ENCODE measurements at places on chromosomes 12 and 14.
A peak's percentile ranks its signal among the peaks of the same experiment; 100 is the strongest.

GRCh38 chr12:48996794-48997718 is 2.1 kb downstream of the DDN start:
- peak; percentile 60 for DNase-seq

- DNase-seq: no peak
These were observed 1922.3 kb upstream of the FLRT2 start for GRCh38 chr14:83607682-83608081.

GRCh38 chr14:96039633-96040311 is 610 bp downstream of the C14orf132 start:
- no peak for DNase-seq

DNA sequence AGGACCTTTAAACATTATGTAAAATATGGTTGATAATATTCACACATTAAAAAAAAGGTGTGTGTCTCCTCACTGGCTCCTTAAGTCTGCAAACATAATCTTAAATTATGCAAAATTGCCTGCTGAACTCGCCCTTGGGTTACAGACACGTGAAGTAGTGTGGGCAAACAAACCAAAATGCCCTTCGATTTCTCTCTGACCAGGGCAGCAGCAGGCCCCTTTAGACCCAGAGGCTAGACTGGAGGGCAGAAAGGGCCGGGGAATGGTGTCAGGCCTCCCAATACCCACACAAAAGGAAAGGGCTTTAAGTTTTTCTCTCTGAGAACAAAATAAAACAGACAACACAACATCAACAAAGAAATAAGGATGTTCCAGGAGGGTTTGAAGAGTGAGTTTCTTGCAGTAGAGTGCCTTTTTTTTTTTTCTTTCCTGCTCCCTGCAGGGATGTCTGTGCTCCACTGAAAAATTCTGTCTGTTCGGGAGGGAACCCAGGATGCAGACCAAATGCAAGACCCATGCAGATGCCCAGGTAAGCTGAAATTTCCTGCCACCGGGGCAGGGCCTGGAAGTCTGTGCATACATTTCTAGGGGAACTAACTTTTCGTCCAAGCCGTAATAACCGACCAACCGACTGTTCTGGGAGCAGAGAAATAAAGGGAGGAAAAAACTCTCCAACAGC is 1.7 kb downstream of the TBX3 start:
- no peak for DNase-seq

DNA sequence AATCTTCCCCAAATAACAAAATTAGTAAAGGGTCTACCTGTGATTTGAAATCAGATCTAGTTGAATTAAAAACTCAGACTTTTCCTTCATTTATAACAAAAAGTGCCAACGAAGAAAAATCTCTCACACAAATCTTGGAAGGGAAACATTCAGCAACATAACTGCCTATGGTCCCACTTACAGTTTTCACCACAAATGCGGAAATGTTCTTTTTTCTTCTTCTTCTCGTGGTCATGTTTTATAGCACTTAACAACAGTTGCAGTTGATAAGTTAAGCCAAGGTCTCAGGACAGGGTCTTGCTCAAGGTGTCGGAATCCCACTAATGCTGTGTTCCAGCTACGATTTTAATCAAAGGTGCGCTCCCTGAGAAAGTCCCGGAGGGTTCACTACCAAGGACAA is 10.1 kb downstream of the RNASE6 start:
- DNase-seq: no peak

- DNase-seq: no peak
These were observed 16.5 kb downstream of the TMEM30B start for GRCh38 chr14:61264651-61265050.

DNA sequence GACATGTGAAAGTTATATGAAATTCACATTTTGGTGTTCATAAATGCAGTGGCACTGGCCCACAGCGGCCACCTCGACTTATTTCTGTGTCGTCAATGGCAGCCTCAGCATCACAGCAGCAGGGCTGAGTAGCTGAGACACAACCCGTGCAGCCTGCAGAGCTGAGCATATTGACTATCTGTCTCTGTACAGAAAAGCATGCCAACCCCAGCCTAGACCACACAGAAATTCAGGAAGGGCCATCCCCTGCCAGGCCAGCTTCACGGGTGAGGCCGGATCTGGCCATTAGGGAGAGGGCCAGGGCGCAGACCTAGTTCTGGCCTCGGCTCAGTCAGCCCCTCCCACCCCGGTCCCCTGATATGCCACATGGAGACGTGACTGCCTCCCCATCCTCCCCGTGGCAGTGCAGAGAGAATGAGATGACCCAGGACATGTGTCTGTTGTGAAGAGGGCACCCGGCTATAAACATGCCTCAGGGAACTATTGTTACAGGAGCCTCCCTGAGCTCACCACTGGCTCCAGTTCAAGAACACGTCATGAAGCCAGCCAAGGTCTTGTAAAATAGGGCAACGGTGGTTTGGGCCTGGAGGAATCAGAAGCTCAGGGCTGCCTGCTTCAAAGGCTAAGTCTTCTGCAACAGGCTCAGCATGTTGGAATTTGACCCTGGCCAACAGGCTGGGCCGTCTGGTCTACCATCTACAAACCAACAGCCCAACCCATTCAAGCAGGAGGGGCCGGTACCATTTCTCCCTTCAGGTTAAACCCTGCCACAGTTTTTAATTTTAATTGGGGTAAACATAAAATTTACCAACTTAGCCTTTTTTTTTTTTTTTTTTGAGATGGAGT is 25.5 kb downstream of the SCARB1 start:
- DNase-seq: no peak

DNA sequence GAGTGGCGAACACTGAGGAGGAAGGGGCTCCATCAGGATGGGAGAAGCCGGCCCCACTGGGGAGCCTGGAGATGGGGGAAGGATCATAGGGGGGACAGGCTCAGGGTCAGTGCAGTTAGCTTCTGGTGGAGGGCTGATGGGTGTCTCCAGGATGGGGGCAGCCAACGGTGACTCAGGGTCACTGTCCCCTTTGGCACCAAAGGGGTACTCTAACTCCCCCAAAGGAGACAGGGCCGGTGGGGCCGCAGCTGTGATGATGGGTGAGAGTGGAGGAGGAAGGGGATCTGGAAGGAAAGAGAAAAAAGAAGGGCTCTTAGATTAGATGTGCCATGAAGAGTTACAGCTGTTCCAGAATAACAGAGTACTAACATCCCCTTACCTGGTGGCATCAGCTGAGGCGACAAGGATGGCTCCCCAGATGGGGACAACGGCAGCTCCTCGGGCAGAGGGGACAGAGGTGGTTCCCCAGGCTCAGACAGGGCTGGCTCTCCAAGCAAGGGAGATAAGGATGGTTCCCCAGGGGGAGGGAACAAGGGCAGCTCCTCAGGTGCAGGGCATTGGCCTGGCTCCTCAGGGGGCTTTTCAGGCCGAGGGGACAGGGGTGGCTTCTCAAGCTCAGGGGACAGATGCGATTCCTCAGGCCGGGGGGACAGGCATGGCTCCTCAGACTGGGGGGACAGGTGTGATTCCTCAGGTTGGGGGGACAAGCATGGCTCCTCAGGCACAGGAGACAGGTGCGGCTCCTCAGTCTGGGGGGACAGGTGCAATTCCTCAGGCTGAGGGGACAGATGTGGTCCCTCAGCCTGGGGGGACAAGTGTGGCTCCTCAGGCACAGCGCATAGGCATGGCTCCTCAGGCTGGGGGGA is 9.9 kb downstream of the KMT2D start:
- DNase-seq: no peak

- DNase-seq: no peak
These were observed 1.3 kb downstream of the KSR2 start for GRCh38 chr12:117967512-117967911.

DNA sequence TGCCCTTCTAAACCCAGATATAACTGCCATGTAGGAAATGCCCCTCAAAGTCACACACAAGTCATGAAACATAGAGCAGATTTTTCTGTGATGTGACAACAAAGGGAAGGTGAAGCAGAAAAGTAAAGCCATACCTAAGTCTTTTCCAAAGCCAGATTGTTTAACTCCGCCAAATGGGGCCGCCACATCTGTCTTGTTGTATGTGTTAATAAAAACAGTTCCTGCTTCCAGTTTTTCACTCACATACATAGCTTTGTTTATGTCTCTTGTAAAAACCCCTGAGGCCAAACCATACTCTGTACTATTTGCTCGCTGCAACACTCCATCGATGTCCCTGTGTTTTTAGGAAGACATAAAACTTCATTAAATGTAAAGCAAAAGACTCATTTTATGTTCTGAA is 40.3 kb downstream of the NOPCHAP1 start:
- DNase-seq: no peak

DNA sequence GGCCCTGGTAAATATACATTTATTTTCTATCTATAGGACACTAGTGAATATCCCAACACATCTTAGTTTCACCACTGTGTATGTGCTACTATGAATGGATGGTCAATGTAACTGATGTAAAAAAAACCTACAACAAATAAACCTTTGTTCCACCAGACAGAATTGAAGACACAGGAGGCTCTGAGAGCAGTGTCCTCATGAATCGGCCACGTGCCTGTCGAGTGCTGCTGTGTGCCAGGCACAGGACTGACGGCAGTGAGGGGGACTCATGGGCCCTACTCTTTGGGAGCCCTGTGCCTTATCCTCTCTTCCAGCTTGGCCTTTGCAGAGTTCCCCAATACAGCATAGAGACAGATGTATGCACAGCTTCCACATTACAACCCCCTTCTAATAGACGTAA is 18.2 kb downstream of the CINP start:
- DNase-seq: no peak

- no peak for DNase-seq
These were observed 76.2 kb upstream of the KCNA1 start for GRCh38 chr12:4833524-4833923.

DNA sequence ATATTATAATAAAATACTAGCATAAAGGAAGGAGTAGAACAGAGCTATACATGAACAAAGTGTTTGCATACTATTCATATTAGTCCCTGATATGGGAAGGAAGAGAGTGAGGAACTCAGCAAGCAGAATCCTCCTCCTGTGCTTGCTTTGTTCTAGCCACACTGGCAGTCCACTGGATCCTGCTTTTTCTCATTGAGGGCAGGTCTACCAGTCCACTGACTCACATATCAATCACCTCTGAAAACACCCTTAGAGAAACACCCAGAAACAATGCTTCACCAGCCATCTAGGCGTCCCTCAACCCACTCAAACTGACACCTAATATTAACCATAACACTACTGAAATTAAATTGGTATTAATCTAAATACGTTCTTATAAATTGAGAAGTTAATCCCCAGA is 1861.7 kb upstream of the SEL1L start:
- DNase-seq: no peak

GRCh38 chr12:15556411-15557102 is 232.6 kb downstream of the EPS8 start:
- no peak for DNase-seq

GRCh38 chr14:51168215-51168613 is 71.8 kb upstream of the TMX1 start:
- no peak for DNase-seq

DNA sequence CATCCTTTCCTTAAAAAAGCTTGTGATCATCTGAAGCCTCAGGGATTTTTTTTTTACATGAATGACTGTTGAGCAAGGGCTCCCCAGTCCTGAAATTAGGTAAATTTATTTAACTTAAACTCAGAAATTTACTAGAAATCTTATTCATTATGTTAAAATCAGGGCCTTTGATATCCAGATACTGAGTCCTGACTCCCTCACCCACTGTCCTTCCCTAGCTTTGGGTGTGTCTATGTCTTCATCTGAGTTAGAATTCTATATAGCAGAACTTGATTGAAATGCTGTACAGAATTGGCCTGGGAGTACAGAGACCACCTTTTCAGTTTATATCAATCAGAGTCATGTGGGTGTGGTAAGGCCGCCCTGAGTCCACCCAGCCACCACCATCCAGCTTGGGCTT is 260.0 kb downstream of the CACNA1C start:
- DNase-seq: no peak

DNA sequence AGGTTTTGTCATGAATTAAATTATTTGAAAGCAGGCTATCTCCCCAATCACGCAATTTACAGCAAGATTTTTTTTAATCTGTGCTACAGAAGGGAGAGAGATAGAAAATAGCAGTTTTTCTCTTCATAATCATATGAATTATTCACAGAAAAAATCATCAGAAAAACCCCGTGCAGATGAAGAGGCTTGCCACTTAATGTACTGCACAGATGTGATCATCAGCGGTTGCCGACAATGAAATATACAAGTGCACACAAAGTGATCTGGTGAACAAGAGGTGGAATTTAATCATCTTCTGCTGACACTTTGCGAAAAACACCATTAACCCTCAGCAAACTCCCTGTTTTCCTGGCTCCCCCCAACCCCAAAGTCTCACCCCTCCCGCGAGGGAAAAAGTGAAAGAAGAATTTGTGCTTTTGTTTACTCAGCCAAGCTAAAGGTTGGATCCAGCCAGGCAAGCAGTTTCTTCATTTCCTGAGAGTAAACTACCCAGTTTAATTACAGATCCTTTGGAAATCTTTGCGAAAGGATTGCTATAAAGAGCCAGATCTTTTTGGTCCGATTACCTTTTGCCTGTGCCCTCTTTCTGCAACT is 3.1 kb upstream of the LMO3 start:
- DNase-seq: no peak

- DNase-seq: no peak
These were observed 112.1 kb downstream of the ADGRD1 start for GRCh38 chr12:131065801-131066200.

DNA sequence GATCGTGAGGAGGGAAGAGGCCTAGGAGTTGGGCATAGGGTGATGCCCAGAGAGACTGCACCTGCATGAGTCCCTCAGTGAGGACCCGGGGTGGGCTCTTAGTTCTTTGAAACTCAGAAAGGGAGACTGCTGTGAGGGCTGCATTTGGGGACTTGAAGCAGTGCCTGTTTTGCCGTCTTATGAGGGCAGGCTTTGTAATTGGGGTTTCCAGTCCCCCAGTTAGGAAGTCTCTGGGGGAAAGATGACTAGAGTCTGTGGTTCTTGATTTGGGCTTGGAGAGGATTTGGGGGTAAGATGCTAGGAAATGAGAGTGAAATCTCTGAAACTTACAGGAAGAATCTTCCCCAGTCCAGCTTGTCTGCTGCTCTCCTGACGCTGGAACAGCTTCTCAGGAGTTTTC is 99.6 kb downstream of the ARF6 start:
- no peak for DNase-seq

GRCh38 chr14:105260959-105261358 is 12.6 kb downstream of the BTBD6 start:
- DNase-seq: no peak

GRCh38 chr14:55942076-55942654 is 176.0 kb upstream of the PELI2 start:
- DNase-seq: no peak
